ENCODE measurements at places on chromosomes 6 and 20.

- DNase-seq: peak; percentile 80
Observed at GRCh38 chr6:149840345-149841075, 23.6 kb downstream of the LRP11 start.

DNA sequence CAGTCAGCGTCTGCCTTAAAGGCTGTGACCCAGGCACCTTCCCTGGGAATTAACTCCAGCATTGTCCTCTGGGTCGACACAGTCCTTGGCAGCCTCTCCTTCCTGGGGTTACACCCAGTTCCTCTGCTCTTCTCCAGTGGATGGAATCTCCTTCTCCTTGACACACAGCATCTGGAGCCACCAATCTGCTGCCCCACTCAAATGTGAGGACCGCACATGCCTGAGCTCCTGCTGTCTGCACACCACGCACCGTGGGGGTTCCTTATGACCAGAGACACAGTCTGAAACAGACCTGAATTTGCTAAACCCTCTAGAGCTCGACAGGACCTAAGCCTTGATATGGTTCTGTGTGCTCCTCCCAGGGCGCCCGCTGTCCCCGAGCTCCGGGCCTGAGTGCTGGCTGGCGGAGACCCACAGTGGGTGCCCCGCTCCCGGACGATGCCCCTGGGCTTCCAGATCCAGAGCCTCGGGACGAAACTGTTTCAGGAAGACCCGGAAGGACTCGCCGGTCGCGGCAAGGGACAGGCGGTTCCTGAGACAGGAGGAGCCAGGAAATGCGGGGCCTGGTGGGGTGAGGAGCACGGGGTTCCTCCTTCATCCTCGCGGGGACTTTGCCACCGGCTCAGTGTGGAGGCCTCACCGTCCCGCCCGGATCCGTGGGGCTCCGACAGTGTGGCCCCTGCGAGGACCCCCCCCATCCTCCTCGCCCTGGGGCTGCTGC is 2.5 kb upstream of the RAET1G start:
- DNase-seq: no peak

- no peak for DNase-seq
Observed at GRCh38 chr20:1263853-1264252, 2.2 kb upstream of the SNPH start.

- DNase-seq: no peak
Observed at GRCh38 chr20:17023036-17023435, 203.8 kb upstream of the PCSK2 start.

DNA sequence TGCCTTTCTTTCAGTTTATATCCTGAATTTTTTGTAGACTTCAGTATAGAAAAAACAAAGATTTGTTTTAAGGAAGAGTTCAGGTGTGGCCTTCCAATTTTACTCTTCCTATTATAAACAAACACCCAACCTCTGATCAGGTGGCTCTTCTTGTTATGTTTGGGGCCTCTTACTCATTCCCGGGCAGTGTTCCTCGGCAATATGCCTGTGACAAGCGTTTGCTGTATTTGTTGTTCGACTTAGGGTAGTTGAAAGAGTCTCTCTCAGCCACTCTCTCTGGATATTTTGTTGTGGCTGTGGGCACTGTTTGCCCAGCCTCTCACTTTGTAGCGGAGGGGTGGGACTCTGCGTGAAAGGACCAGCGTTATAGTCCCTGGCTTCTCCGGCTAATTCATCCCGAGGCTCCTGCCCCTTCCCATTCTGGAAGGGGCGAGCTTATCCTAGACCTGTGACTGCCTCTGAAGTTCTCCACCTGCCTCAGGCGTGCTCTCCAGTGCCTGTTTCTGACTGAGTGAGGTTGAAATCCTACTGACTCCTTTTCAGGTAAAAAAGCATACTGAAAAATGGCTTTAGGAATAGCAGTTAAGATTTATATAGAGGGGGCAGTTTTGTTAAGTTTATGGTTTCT is 97.4 kb downstream of the PLCB4 start:
- no peak for DNase-seq

- DNase-seq: no peak
Observed at GRCh38 chr6:14881398-14881797, 364.5 kb upstream of the JARID2 start.

GRCh38 chr20:52269321-52269720 is 77.7 kb upstream of the ZFP64 start:
- no peak for DNase-seq

All from NCI-H187 treated with DMSO at 0.1 percent for 48 hours (cell line).